Adrenal gland (tissue), 19 donors: ENCODE measurements at places on chromosomes 5 and 9.

DNA sequence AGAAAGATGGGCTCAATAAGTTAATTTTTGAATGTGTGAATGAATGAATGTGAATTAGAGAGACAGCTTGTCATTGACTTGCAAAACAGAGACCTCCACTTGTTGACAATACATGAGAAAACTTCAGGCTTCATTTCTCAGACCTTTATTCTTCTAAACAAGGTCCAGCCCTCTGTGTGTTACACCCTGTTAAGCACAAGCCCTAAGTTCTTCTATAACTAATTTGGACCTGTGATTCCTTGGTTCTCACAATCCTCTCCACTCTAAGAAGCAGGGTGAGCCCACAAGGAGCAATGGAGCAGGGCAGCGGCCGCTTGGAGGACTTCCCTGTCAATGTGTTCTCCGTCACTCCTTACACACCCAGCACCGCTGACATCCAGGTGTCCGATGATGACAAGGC is at the start of gene TMEM174:
Gene TMEM174, plus strand, starts transcription at position 243 of the 400 bp plus-strand sequence. Its CDS starts 51 bp downstream, at position 294.
- no peak for DNase-seq

DNA sequence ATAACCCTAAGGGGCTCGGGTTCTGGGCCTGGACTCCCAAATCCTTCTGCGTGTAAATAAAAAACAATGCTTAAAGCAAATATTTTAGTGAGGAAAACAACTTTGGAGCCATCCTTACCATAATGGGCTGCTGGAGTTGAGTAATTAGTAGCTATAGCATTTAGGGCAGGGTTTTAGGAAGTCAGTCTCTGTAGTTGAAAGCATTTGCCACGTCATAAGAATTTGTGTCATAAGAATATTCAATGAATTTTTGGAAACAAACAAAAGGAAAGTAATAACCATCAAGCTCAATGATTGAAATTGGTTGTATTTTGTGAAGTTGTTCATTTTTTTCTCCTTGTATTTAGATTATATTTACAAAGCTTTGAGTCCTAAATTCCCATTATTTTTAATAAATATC is 114.8 kb upstream of the ELL2 start:
- DNase-seq: no peak

DNA sequence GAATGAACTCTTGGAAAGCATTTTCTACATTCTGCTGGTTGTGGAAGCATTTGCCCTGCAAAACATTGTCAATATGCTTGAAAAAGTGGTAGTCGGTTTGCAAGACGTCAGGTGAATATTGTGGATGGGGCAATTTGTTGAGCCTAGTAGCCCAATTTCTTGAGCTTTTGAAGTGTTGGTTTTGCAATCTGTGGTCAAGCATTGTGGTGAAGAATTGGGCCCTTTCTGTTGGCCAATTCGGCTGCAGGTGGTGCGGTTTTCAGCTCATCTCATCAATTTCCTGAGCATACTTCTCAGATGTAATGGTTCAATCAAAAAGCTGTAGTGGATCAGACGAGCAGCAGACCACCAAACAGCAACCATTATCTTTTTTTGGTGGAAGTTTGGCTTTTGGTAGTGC is 426.8 kb upstream of the CDH9 start:
- no peak for DNase-seq

DNA sequence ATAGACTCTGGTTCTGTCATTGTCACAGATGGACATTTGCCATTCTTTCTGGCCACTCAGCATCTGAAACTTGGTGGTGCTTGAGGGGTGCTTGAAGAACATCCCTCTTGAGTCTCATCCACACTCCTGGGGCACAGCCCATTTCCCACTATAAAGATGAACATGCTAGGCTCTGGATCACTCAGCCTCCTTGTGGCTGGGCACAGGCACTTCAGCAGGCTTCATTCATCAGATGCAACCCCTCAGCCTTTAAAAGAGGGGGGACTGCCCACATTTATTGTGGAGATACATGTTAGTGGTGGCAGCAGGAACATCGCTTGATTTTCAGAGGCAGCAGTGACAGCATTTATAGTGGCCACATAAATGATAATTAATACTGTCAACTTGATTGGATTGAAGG is 124.7 kb upstream of the NIPBL start:
- no peak for DNase-seq

DNA sequence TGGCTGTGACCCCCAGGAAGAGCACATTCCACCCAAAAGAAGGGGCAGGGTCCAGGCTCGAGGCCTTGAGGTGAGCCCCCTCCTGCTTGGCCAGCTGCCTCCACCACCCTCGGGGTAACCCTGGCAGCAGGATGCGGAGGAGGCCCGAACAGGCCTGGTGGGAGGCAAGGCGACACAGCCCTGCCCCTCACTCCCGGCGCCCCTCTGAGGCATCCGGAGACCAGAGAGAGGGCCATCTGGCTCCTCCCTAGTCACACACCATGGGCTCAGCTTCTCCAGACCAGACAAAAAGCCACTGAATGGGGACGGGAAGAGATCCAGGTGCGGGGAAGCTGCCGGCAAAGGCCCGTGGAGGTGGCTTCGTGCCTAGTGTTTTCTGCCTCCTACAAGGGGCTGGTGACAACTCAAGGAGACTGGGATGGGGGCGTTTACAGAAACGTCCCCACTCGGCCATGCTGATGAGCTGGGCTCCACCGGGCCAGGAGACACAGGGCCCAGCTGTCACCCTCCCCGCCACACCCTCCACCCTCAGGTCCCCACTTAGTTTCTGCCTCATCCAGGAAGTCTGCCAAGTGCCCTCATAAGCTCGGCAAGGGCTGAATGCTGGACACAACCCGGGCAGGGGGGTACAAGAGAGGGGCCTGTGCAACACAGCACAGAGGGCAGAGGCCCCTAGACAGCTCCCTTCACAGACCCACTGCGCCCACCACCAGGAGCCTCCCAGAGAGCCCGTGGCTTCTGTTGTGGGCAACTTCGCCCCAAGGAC is 41.9 kb downstream of the NACC2 start:
- DNase-seq: no peak

DNA sequence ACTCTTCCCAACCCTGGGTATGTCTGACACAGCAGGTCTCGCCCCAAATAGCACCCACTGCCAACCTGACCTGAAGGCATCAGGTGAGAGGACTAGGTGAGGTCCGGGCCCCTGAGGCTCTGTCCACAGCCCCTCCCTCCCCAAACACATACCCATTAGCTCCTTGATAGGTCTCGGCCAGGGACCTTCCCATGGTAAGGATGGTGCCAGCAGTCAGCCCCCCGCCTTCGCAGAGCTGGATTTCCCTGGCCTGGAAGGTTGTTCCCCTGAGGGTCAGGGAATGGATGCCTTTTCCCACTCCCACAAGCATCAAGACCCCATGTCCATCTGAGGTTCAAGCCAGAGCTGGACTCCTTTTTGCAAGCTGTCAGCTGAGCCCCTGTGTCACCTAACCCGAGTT is 2.7 kb downstream of the ENHO start:
- DNase-seq: no peak
